Skeletal muscle tissue (tissue), 5 donors: ENCODE measurements at places on chromosomes 4 and X. TPM values are rescaled to one million over a fixed set of nuclear protein-coding genes. Genes with fewer than 3 reads are reported as not detected.

ZNF711 gene
- 15.7 TPM for total RNA-seq

LRCH2 gene
- 3.1 TPM for total RNA-seq

SOD3 gene
- 13.6 TPM for total RNA-seq

TMEM154 gene
- 1.0 TPM for total RNA-seq

SH3TC1 gene
- 13.0 TPM for total RNA-seq

FRG2 gene
- not detected for total RNA-seq

FAM149A gene
- 6.8 TPM for total RNA-seq

FGD1 gene
- 4.2 TPM for total RNA-seq

TEX11 gene
- not detected for total RNA-seq

NUDT10 gene
- total RNA-seq = 1.0 TPM

SYTL5 gene
- total RNA-seq = not detected

SRPX gene
- 39.7 TPM for total RNA-seq

ARAF gene
- 7.3 TPM for total RNA-seq

SUPT20HL2 gene
- not detected for total RNA-seq
